ENCODE measurements at places on chromosomes 12 and 14. TPM values are rescaled to one million over a fixed set of nuclear protein-coding genes. Genes with fewer than 3 reads are reported as not detected.

DNA sequence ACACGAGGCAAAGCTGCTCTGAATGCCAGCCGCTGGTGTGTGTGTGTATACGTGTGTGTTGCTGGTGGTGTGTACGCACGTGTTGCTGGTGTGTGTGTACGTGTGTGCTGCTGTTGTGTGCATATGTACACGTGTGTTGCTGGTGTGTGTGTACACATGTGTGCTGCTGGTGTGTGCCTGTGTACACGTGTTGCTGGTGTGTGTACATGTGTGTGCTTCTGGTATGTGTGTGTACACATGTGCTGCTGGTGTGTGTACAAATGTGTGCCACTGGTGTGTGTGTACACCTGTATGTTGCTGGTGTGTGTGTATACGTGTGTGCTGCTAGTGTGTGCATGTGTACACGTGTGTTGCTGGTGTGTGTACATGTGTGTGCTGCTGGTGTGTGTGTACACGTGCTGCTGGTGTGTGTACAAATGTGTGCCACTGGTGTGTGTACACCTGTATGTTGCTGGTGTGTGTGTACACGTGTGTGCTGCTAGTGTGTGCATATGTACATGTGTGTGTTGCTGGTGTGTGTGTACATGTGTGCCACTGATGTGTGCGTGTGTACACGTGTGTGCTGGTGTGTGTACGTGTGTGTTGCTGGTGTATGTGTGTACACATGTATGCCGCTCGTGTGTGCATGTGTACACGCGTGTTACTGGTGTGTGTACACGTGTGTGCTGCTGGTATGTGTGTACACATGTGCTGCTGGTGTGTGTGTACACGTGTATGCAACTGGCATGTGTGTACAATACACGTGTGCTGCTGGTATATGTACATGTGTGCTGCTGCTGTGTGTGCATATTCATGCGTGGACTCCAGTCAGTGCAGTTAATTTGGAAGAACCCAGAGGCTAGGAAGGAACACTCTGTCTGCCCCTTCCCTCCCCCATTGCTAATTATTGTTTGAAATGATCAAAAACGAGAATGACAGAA lies 47.2 kb downstream of the CACNA2D4 start:
- DNase-seq: no peak

DNA sequence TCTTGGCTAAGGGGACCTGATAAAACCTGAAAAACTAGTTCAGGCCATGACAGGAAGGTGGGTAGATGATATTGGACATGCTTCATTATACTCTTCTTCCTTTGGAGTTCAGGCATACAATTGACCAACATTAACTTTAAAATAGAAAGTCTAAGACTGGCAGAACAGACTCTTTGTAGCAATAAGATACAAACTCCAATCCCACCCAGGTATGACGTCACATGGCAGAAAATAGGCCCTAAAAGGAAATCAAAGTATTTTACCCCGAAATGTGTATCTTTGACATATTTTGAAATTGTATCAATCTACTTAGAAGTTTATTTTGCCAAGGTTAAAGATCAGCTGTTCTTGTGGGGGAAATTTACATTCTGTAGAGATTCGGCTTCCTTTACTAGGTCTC lies 198.1 kb upstream of the LRIG3 start:
- DNase-seq: no peak

DNA sequence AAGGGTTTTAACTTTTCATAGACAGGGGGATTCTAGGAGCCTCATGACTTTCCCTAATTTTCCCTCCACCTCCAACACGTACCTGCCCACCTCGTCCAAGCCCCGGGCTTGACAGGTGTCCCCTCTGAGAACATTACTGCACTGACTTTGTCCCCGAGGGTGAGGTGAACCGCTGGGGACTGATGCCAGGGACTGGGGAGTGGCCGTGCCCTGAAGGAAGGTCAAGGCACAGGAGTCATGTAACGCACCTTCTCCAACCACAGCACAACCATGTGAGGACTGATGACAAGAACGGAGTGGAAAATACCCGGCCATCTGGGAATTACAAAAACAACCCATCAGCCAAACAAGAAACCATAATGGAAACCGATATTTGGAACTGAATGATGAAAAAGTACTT lies 214.7 kb upstream of the C14orf180 start:
- no peak for DNase-seq

DNA sequence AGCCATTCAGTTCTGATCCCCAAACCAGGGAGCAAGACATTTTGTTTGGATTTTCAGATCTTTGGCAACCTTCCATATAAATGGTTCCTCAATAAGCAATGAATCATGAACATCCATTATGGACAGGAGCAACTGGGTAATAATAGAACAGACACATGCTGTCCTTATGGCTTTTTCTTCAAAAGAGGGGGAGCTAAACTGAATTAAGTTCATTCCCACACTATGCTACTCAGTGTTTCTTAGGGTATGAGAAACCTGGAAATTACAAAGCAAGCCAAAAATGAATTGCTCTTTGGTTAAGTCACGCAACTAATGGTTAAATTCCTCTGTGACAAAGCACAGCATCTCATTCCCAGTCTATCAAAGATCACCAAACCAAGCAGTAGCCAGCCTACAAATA lies 51.0 kb downstream of the PTGER2 start:
- DNase-seq: no peak

DNA sequence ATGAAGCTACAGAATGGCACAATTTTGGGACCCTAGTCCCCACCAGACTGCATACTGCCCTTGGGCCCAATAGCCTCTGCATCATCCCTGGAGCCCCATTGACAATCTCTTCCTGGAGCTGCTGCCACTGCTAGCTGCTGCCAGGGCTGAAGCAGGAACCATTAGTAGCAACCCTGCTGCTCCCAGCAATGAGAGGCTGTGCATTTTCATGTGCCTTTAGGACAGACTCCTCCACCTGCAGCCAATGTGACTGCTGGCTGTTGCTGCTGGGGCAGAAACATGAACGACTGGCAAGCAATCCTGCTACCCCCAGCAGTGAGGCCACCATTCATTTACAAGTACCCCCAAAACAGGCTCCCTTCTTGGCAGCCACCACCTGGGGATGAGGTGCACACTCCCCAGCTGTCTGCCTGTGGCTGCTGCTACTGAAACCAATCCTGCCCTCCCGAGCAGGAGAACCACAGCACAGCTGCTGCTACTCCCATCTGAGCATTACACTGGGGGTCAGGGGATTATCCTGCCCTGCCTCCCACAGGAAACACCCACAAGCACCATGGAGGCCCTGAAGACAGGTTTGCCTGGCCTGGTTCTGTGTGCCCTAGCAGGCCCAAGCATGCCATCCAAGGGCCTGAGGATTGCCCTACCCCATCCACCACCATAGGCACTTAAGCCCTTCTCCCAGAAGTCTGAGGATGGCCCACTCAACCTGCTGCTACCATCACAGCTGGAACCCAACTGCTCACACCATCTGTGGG lies 181.0 kb downstream of the MYRFL start:
- DNase-seq: no peak

- DNase-seq: no peak
Measured at GRCh38 chr12:80565271-80565670, 121.2 kb downstream of the PTPRQ start.

DNA sequence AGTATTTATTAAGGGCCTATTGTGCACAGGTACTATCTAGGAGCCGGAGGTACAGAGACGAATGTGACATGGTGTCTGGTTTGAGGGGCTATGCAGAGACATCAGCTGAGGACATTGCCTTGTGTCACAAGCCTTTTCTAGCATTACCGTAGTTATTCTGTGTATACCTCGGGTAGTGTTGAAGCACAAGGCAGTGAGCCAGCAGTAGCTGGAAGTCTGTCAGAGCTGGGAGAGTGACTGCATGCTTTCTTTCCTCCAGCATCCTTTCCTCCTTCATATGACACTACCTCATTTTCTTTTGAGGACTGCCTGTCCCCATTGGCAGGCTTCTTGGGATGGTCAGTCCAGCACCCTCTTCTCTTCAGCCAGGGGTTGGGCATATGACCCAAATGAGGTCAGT lies 77.0 kb downstream of the POLR3B start:
- no peak for DNase-seq

GRCh38 chr12:132227782-132228475 lies 83.7 kb downstream of the NOC4L start:
- DNase-seq: no peak

- DNase-seq: peak; percentile 38
Measured at GRCh38 chr14:60348211-60348610, 99.2 kb downstream of the PPM1A start.

DNA sequence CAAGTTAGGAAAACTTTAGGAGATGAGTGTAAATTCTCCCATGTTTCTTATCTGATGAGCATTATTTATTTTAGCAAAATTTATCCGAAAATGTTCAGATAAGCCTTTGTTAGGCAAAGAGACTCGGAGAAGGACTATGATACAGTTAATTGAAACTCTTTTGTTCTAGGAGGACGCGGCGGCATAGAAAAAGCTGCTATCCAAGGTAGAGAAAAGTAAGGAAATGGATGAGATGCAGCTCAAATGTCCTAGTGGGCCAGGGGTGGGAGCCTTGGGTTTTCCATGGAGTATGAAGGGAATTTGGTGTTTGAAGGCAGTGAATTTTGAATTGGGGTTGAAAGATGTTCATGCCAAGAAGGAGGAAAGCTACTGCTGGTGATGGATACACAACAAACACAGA lies 1504.5 kb downstream of the AACS start:
- DNase-seq: no peak

GRCh38 chr12:8058506-8058905 lies 7.7 kb downstream of the C3AR1 start:
- no peak for DNase-seq

- DNase-seq: no peak
Measured at GRCh38 chr12:115828168-115828567, 449.3 kb downstream of the MED13L start.

DNA sequence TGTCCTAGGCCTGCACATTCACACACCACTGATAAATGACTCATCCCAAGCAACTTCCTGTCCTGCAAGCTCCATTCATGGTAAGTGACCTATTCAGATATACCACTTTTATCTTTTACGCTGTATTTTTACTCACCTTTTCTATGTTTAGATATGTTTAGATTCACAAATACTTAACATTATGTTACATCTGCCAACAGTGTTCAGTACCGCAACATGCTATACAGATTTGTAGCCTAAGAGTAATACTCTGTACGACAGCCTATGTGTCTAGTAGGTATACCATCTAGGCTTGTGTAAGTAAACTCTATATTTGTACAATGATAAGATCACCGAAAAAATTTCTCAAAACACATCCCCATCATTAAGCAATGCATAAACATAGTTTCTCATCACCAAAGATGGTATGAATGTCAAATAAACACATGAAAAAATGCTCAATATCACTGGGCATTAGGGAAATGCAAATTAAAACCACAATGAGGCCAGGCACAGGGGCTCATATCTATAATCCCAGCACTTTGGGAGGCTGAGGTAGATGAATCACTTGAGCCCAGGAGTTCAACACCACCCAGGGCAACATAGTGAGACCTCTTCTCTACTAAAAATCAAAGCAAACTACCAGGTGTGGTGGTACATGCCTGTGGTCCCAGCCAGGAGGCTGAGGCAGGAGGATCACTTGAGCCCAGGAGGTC lies 20.7 kb downstream of the ATXN2 start:
- DNase-seq: no peak

DNA sequence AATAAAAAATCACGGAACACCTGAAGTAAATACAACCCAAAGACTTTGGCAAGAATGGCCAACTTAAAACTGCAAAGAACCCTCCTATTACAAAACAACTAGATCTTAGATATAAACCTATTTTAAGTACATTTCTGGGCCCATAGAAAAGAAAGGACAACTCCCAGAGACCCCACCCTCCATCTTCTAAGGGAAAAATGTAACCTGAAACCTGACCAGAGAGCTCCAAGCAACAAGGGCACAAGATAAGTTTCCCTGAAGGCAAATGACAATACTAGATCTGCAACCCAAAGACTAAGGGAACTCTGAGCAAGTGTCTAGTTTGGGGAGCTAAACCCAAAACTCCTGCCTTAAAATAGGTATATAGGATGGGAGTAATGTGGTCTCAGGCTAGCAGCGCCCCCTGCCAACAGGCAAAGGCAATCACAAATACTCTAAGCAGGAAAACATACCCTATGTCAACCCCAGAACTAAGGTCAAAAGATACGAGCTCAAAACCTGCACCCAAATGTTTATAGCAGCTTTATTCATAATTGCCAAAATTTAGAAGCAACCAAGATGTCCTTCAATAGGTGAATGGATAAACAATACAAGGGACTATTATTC lies 218.9 kb downstream of the ITPR2 start:
- DNase-seq: peak; percentile 53

DNA sequence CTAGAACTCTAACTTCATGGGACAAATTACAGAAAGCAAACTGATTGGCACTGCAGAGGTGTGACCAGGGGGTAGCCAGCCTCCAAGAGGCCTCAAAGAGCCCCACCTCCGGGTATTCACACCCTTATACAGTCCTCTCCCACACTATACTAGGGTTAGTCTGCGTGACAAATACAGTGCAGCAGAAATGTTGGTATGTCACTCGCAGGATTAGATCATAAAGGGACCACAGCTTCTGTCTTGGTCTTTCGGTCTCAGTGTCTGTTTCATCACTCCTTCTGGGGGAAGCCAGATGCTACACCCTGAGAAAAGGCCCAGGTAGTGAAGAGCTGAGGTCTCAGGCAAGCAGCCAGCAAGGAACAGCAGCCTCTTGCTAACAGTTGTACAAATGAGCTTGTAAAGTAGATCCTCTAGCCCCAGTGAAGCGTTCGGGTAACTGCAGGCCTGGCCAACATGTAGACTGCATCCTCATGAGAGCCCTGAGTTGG lies 68.9 kb upstream of the SAV1 start:
- no peak for DNase-seq

- DNase-seq: no peak
Measured at GRCh38 chr12:51519755-51520154, 71.3 kb upstream of the SCN8A start.

GRCh38 chr14:91839749-91840148 lies 27.6 kb downstream of the TC2N start:
- no peak for DNase-seq

DNA sequence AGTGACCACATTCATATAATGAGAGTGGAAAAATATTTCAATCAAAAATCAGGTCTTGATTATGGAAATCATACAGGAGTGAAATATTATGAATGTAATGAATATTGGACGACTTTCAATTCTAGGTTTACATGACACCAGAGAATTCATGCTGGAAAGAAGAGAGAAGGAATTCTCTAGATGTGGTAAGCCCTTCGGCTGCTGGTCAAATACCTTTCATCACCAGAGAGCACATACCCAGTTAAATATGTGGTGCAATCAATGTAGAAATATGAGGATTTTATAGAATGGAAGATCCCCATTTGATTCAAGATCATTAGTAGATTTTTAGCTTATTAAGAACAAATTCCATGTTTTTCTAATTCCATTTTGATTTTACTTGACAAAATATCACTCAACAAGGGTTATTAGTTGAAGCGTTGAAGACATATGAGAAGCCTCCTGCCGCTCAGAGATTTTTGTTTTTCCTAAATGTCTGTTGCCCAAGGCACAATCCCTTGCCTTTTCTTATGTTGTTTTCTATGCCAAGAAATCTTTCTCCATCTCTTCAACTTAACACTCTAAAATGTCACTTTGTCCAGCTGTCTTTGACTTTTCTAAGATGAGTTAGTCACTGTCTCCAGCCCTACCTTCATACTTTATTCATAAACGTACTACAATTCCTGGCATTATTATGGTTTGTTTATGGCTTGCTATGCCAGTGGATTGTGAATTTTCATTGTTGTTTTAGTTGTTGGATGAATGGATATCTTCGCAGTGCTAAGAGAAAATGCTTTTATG lies 72.8 kb upstream of the ZDHHC17 start:
- DNase-seq: no peak

Gene KRT73
- not detected for total RNA-seq

Gene SLC38A6
- total RNA-seq: 11.2 TPM

Gene EIF2B1
- total RNA-seq: 77.1 TPM

Gene NUMB
- total RNA-seq: 33.5 TPM

Gene LRRC43
- 0.24 TPM for total RNA-seq

Gene AKAP3
- total RNA-seq: 2.4 TPM

Gene LALBA
- not detected for total RNA-seq

Gene RTL1
- total RNA-seq: 0.15 TPM

Gene ACSM4
- total RNA-seq: not detected
